Activated naive CD4-positive, alpha-beta T cell treated with Interleukin-2 at 50 U/mL for 16 hours (primary cell): ENCODE measurements at places on chromosomes 1 and 21.

GRCh38 chr1:80424249-80424648 lies 1376.5 kb upstream of the ADGRL2 start:
- no peak for DNase-seq

DNA sequence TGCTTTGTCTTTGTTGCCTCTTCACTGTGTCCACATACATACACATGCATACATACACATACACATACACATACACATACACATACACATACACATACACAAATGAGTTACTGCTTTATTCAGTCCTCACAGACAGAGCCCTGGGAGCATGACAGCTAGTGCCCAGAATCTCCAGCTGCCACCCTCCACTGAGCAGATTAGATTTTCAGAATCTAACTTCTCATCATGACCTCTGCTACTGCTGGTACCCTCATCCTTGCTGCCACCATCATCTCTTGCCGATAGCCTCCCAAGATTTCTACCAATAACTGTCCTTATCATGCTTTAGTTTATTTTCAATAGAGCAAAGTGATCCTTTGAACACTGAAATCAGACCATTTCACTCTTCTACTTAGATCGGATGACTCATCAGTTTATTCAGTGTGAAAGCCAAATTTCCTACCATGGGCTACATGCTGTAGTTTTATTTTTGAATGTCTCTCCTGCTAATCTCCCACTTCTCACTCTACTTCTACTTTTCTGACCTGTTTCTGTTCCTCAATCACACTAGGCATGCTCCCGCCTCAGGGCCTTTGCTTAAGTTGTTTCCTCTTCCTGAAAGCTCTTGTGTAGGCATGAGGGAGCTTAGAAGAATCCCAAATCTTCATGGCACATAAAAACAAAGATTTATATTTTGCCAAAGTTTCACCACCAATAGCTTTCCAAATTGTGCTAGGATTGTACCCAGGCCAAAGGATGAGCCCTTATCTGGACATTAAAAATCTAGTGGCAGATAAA lies 43.0 kb downstream of the ATP6V1G3 start:
- no peak for DNase-seq

- DNase-seq, result no peak
Measured at GRCh38 chr1:224622831-224623230, 6.7 kb downstream of the CNIH3 start.

DNA sequence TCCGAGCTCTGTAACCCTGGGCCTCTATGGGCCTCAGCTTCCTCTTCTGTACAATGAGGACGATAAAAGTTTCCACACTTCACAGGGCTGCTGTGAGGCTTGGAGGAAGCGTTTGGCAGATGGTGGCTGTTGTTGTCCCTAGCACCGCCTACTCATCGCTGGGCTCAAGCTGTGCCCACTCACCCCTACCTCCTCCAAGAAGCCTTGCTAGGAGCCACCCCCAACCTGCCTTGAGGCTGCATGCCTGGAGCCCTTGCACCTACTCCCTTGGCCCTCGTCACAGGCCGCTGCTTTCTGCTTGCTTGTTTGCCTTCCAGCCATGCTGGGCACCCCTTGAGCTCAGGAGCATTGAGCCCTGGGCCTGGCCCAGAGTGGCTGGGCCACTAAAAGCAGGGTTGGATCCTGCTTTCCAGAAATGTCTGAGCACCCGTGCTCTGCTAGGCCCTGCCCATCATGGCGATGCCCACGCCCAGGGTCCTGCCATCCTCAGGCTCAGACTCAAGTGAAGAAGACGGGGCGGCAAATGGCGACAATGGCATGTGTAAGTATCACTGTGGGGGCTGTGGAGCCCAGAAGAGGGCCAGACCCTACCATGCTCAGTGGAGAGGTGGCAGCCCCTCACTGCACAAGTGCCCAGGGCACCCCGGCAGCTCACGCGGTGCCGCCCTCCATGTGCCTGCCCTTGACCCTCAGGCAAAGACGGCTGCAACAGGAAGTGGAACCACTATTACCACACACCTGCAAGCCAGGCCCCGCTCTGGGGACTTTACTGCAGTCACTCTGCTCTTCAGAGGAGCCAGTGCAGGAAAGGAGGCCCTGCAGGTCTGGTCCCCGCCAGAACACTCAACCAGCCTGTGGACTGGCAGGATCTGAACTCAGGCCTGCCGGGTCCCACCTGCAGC lies 9.5 kb downstream of the SH3BGRL3 start:
- DNase-seq, result no peak

DNA sequence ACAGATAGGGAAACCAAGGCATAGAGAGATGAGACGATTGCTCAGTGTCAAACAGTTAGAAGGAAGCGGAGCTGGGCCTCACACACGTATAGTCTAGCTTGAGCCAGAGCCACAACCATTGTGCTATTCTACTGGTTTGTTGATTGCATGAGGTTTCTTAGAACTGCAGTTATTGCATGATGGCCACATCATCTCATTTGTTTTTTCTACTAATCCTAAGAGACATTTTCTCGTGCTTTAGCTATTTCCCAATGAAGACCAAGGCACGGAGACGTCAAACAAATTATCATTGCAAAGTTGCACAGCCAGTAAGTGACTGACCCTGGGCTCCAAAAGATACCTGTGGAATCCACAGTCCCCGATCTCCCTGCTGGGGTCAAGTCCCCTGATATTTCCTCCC lies 25.1 kb upstream of the ZNF362 start:
- DNase-seq, result no peak

- DNase-seq, result no peak
Measured at GRCh38 chr1:217333939-217334338, 297.0 kb downstream of the GPATCH2 start.

GRCh38 chr1:200971955-200972711 lies 51.4 kb downstream of the KIF21B start:
- DNase-seq, result peak; percentile 65

DNA sequence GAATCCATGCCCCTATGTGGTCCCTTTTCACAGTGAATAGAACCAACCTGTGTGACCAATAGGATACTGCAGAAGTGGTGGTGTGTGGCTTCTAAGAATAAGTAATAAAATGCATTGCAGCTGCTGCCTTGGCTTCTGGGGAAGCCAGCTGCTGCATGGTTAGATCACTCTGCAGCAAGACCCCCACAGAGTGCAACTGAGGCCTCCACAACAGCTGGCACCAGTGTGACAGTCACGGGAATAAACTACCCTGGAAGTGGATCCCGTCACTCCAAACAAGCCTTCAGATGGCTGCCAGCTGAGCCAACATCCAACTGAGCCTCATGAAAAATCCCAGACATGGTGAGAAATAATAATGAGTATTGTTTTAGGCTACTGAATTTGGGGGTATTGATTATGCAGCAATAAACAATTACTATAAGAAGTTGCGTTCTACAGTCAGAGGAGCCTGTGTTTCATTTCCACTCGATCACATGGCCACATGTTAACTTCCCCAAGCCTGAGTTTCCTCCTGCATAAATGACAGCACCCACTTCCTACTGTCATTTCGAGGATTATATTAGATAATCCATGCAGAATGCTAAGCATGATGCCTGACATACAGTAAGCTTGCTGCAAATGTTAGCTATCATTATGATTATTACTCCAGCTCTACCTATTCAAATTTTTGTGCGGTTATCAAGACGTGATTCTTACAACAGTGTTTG lies 20.8 kb upstream of the COG2 start:
- DNase-seq, result no peak

DNA sequence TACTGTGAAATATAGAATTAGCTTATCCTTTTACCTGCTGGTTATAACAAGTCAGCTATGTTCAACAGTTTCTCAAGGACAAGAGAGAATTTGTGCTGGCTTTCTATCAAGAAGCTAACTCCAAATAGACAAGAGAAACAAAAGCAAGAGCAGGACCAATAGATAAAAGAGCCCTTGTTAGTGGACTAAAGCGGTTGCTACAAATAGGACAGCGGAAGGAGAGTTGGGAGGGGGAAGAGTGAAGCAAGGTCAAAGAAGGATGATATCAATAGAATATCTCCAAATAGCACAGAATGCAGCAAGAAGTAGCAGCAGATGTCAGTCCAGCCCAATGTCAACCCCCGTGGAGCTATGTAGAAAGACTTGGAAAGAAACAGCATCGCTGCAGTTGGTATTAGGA lies 53.0 kb upstream of the AKT3 start:
- DNase-seq, result no peak

DNA sequence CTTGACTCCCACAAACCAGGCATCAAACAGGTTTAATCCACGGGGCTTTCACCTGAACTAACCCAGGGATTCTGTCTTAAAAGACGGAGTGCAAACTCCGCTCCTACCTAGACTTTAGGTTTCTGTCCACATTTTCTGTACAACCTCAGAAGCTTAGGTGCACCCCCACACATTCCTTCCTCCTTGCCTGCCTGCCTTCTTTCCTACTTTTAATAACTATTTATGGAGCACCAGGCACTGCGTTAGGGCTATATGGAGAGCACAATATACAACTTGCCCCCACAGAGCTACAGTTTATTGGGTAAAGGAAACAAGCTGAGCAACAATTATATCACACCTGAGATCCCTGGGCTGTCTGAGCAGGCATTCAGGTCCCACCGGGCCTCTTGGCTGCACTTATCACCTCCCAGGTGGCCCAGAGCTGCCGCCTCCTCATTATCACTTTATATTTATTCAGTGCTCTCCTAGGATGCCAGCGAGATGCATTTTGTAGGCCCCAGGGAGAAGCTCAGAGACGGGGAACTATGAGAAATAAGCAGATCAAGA lies 64.1 kb downstream of the DNTTIP2 start:
- DNase-seq, result no peak

- DNase-seq, result no peak
Measured at GRCh38 chr1:42743317-42744147, 3.5 kb upstream of the CLDN19 start.

DNA sequence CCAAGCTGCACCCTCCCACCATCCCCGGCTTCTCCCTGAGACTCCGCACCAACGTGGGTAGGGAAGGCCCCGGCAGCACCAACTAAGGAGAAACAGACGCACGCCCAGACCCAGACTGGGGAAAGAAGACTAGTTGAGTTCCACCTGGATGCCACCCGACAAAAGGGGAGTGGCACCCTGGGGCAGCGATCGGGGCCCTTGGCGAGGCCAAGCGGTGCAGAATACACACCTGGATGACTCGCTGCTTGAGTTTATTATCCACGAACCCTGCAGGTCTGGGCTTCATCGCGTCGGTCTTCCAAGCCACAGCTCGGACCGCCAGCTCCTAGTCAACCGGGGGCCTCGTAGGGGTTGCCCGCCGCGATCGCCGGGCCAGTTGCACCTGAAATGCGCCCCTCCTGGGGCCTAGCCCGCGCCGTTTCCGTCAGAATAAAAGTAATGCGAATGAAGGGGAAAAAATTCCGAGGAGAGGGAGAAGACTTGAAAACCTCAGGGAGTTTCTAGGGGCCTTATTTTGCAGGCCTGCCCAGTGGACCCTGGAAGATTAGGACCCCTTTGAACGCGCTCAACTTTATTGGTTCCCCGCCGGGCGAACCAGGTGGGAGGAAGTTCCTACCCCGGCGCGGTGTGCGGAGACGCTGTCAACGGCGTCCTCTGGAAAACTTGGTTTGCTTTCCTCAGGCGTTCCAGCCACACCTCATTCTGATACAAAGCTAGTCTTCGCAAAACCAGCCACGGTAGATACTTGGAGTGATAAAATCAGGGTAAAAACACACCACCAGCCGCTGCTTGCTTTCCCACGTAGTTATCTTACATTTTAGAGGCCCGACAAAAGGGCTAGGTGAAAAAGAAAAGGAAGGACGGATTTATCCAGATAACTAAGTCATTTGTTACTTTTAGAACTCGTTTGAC lies at the start of gene NVL:
Gene NVL (minus strand): TSS at position 331 of the 912 bp plus-strand sequence. CDS start 45 bp downstream, at position 286.
- peak; percentile 82 for DNase-seq

- DNase-seq, result peak; percentile 82
Measured at GRCh38 chr1:116817582-116818064, 63.4 kb downstream of the CD2 start.

- peak; percentile 46 for DNase-seq
Measured at GRCh38 chr1:7810395-7810794, 26.3 kb downstream of the PER3 start.

- DNase-seq, result no peak
Measured at GRCh38 chr1:55038974-55039341, 390 bp upstream of the PCSK9 start.

- no peak for DNase-seq
Measured at GRCh38 chr1:218537122-218537913, 192.2 kb downstream of the TGFB2 start.

DNA sequence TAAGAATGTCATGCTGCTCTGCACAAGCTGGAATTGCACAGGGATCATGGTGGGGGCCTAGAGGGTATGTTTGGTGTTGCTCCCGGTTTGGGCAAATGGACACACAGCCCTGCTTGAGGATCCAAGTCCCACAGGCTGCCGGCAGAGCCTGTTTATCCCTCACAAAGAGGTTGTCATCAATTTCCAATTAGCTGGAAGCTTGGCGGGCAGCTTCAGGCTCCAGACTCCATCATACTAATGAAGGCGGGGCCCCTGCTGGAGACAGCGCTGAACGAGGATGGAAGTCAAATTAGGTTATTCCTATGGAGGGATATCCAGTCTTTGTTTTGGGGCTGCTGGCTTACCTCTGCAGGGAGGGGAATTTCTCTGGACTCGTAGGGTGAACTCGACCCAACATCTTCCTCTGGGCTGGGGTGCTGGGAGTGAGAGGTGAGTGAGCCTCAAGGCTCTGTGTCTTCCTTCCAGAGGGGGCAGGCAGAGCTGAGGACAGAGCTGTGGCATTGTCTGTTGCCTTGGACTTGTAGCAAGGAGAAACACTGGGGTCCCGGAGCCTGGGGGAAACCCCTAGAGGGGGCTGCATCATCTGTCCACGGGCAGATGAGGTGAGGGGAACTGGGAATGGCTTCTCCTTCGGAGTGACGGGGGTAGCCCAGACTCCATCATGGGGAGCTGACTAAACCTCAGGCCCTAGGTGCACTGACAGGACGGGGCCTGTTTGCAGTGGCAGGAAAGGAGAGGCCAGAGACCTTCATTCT lies 24.9 kb upstream of the PARP1 start:
- DNase-seq, result no peak

- no peak for DNase-seq
Measured at GRCh38 chr1:193754732-193755427, 568.5 kb upstream of the B3GALT2 start.

- no peak for DNase-seq
Measured at GRCh38 chr1:53115403-53116306, 26.8 kb downstream of the SLC1A7 start.

DNA sequence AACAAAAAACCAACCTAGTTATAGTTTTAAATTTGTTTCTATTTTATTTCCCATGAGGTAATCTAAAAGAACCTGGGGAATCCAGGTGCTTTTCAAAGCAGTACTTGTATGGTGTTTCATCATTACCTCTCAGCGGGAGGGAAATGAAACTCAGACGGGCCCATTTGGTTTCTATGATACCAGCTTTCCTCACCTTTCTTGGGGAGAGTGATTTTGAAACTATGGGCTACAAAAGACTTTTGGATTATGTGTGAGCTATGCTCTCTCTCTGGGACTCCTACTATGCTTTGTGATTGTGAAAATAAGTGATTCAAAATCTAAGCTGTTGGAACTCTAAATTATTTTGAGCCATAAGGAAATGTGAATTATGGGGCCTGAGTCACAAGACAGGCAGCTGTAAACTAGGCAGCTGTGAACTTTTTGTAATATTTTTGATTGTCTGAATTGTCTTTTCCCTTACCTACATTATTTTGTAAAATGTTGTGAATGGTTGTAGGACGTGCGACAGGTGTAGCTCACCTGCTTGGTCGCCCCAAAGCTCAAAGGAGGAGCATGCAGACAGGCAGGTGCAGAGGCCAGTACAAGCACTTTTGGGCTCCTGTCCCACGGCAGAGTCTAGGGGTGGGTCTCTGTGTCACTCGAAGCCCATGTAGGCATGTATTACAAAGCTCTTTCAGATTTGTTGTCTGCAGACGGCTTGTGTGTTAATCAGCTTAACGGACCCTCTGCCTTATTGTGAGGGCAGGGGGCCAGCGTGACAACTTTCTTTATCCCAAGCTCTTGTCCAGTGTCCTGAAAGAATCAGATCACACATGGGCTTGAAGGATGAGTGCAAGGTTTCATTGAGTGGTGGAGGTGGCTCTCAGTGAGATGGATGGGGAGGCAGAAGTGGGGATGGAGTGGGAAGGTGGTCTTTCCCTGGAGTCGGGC lies 64.8 kb upstream of the BACH1 start:
- peak; percentile 36 for DNase-seq
